Left ventricle myocardium inferior (tissue), 1 donor: ENCODE measurements at places on chromosomes 7 and 10.

- DNase-seq, result no peak
Observed at GRCh38 chr7:83769407-83769806, 120.5 kb upstream of the SEMA3E start.

- DNase-seq, result no peak
Observed at GRCh38 chr10:777913-778479, 88.5 kb upstream of the DIP2C start.

DNA sequence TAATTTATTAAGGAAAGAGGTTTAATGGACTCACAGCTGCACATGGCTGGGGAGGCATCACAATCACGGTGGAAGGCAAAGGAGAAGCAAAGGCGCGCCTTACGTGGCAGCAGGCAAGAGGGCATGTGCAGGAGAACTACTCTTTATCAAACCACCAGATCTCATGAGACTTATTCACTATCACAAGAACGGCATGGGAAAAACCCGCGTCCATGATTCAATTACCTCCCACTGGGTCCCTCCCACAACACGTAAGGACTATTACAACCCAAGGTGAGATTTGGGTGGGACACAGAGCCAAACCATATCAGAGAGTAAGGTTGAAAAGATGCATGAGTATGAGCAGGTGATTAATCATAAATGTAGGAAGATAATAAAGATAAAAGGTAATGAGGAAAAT is 3.2 kb upstream of the JCAD start:
- DNase-seq, result no peak

DNA sequence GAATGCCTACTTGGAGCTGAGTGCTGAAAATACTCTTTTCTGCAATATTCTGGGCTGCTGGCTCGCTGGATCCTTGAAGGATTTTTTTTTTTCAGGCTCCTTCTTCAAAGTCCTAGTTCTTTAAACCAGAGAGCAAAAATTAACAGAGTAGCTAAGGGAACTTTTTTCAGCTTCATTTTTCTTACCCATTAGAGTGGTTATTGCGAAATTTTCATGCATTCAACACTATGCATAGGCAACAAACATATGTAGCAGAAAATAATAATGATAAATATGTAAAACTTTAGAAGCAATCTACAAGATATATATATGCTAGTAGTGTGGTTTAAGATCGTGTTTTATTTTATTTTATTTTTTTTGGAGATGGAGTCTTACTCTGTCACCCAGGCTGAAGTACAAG is 264.6 kb downstream of the SFMBT2 start:
- DNase-seq, result no peak

- DNase-seq, result no peak
Observed at GRCh38 chr7:8379264-8379663, 54.1 kb upstream of the NXPH1 start.

- DNase-seq, result peak; percentile 2
Observed at GRCh38 chr10:132712291-132712690, 73.7 kb downstream of the NKX6-2 start.

DNA sequence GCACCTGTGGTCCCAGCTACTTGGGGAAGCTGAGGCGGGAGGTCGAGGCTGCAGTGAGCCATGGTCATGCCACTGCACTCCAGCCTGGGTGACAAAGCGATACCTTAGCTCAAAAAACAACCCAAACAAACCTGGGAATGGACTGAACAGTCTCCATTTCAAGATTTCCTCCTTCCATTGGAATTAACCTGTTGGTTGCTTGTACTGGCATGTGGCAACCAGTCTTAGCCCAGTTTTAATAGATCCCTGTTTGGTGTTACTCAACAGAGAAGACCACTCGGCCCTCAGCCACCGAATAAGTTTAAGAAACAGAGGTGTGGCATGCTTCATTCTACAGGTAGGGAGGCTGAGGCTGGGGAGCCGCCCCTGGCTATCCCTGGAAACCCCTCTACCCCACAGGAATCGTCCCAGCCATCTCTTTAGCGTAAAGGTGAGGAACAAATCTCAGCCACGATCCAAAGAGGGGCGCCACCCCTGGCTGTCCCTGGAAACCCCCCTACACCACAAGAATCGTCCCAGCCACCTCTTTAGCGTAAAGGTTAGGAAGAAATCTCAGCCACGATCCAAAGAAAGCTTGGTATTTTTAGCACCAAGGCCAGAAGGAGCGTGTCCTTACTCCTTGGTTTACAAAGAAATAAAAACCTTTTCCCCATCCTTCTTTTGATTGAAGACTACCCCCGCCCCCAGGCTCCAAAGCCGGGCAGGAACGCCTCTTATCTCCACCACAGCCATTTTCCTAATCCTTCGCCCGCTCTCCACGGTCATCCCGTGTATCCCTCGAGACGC is 861 bp upstream of the TSPAN14 start:
- no peak for DNase-seq

DNA sequence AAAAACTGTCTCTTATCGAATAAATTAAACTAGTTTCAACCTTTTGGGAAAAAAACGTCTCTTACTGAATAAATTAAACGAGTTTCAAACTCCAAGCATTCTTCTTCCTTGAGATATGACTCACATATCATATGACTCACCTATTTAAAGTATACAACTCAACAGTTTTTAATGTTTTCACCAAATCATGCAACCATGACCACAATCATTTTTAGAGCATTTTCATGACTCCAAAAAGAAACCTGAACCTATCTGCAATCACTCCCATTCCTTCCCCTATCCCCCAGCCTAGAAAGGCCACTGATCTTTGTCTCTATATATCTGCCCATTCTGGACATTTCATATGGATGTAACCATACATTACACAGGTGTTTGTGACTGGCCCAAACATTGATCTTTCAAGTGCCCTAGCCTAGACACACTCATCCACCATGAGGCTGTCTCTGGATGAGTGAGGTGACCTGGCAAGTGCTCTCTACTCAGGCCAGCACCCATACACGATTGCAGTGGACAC is 115.3 kb downstream of the PIP4K2A start:
- DNase-seq, result no peak

- no peak for DNase-seq
Observed at GRCh38 chr10:17652585-17652984, 8.6 kb downstream of the STAM start.

DNA sequence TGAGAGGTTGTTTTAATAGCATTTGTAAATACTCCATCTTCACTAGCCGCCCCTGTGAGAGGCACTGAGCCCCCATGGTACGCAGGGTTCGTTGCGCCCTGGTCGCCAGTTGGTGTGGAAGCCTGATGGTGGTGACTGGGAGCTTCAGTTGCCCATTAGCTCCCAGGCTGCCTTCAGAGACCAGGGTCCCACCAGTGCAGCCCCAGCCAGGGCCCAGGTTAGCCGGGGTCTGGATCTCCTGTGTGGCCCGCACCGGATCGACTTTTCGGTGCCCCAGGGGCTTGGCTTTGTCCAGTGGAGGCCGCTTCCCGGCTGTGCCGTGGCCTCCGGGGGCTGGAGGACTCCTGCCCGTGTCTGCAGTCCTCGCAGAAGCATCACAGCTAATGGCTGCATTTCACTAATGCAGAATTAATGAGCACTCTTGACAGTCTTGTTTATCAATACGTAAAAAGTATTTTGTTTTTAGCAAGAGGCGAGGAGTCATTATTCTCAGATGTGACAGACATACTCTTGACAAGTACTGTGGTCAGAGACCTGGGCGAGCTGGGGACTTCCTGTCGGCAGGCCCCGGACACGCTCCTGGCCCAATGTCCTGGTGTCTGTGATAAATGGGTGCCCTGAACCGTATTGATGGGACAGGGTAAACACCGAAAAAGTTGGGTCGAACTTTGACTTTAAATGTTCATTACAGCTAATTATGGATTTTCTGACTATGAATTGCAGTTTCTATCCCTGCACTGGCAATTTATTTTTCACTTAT is 99.8 kb downstream of the NKX6-2 start:
- DNase-seq, result peak; percentile 8

DNA sequence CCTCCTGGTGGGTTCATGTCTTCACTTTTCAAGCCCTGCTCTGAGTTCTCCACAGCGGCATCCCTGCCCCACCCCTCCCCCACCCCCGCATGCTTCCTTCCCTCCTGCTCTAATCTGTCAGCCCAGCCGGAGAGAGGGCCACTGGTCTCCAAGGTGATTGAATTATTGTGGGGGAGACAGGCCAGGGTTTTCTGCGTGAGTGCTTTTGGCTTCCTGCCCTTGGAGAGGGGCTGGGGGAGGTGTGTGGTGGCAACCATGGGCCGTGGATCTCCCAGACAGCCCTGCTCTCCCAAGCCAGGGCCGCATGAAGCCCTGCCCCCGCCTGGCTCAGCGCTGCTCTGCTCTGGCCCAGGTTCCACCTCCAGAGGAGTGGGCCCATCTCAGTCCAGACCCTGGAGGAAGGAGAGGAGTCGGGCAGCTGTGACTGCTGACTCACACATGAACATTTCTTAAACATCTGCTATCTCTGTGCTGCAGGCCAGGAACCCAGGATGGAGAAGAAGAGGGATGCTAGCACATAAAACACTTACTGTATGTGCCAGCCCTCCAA is 109.9 kb downstream of the ZMIZ1 start:
- no peak for DNase-seq

DNA sequence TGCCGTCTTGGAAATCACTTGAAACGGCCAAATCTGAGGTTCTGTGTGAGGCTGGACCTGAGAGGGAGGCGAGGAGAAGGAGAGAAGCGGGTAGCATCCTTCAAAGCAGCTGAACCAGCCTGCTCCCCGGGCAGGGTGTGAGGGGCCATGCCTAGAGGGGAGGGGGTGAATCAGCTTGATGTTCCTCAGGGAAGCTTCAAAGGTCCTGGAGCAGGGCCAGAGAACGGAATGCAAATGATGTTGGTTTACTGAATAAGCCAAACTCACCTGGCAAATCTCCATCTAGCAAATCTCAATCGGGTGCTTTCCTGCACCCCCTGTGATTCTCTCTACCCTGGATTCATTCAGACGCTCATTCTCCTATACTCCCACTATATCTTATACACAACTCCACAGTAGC is 226.9 kb downstream of the WDR11 start:
- no peak for DNase-seq

DNA sequence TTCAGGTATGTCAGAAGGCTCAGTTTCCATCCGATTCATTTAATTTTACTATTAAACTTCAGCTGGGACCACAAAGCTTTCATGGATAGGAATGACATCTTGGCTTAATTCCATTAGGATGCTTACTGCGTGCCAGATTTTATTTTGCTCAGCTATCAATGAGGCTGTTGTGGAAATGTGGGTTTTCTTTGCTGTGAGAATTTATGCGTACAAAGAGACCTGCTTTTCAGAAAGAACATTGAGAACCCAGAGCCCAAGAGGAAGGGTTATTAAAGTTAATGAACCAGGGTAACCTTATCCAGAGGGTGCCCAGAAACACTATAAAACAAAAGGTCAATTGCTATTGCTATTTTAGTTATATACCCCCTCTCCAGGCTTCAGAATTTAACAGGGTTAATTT is 98.3 kb downstream of the MKLN1 start:
- DNase-seq, result no peak

GRCh38 chr10:57689596-57690297 is 577.9 kb downstream of the IPMK start:
- DNase-seq, result no peak

GRCh38 chr7:74412056-74412455 is 41.6 kb upstream of the GTF2IRD1 start:
- DNase-seq, result no peak

GRCh38 chr7:29322023-29322712 is 127.6 kb downstream of the CHN2 start:
- no peak for DNase-seq

GRCh38 chr7:129882531-129882930 is 70.2 kb downstream of the UBE2H start:
- no peak for DNase-seq
